AG10803 (cell line): ENCODE measurements at places on chromosomes 1 and 21.

DNA sequence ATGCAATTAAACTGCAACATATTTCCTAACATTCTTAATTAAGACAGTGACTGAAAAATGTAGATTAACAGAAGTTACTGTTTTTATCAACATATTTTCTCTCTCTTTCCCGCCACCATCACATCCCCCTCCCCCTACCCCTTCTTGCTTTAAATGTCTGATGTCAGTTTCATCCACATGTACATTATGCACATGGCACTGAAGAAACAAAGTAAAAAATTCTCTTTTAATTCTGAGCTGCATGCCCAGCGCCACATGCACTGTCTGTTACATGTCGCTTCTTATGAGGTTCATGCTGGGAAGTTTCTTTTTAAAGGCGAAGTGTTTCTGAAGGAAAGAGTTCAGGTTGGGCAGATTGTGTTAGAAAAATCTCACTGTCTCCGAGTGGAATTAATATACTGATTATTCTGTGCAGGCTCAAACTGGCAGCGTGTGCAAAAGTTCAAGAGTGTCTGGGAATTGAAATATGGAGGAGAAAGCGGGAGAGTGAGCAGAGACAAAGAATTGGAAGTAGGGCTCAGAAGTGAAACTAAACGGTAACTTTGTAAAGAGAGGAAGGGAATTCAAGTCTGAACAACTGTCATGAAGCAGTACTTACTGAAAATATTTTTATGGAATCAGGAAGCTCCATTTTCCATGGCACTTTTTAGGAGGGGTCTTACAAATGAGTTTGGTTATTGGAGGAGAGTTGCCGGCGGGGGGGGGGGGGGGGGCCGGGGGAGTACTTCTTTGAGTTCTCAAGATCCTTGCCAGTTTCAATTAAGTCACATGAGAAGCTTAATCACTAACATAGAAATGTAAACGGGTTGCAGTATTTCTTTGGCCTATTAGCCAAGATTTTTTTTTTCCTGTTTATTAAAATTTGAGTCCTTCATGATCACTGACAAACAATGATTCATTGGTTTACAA, 217.6 kb downstream of the SDCCAG8 start:
- peak; percentile 33 for DNase-seq

DNA sequence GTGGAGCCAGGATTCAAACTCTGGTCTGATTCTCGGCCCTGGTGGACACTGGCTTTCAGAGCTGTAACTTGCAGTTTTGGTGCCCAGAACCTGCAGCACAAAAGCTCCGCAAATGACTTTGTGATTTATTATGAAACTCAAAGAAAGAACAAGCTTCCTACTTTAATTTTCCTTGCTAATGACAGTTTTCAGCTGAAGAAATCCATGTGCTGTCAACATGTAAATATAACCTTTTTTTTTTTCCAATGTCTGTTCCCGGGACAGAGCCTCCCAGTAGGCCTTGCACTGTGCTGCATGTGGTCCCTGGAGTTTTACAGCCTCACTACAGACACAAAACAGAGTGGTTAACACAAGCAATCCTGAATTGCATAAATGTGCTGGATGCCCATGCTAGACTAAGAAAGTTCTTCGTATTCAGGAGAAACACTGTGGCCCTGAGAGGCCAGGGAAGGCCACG, 62.3 kb upstream of the ANGPTL1 start:
- no peak for DNase-seq

DNA sequence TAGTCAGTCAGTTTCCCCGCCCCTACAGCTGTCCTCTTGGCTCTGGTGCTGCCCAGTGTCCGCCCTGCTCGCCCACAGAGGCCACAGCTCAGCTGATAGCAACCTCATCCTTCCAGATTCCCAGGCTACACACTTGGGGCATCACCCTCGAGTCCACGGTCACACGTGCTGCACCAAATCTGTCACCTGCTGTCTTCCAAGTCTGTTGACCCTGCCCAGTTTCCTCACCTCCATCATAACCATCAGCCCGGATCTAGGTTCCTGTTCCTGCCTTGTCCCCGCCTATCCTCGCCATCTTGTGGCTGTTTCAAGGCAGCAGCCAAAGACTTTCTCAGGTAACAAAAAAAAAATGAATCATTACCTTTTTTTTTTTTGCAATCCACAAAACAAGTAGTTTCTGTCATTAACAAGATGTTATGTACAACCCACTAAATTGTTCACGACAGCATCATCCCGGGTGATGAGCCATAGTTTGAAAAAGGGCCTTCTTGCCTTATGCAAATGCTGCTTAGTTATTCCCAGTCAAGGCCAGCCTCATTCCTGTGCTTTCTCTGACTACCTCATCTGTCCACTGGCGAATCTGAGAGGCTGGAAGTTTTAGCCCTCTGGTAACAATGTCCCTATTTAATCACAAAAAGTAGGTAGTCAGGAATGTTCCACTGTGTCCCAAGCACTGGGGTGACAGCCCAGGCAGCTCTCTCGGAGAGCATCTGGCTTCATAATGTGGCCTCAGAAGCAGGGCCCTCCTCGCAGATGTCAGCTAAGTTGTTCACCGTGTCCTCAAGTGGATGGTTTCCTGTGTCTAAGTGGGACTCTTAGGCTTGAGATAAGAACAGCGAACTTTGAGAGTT, 4.9 kb upstream of the MIIP start:
- peak; percentile 62 for DNase-seq

DNA sequence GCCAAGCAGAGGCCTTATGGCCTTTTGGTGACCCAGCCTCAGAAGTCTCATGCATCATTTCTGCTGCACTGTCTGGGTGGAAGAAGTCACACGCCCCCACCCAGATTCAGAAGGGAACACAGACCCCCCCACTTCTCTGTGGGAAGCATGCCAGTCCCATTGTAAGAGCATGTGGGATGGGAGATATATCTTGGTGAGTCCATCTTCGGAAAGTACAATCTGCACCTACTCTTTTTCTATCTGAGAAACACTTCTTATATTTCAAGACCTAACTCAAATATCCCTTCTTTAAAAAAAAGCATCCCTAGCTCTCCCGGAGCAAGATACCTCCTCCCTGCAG, 159.6 kb upstream of the FGGY start:
- DNase-seq, result no peak

GRCh38 chr1:160125746-160126145, 10.2 kb downstream of the ATP1A2 start:
- DNase-seq, result no peak

DNA sequence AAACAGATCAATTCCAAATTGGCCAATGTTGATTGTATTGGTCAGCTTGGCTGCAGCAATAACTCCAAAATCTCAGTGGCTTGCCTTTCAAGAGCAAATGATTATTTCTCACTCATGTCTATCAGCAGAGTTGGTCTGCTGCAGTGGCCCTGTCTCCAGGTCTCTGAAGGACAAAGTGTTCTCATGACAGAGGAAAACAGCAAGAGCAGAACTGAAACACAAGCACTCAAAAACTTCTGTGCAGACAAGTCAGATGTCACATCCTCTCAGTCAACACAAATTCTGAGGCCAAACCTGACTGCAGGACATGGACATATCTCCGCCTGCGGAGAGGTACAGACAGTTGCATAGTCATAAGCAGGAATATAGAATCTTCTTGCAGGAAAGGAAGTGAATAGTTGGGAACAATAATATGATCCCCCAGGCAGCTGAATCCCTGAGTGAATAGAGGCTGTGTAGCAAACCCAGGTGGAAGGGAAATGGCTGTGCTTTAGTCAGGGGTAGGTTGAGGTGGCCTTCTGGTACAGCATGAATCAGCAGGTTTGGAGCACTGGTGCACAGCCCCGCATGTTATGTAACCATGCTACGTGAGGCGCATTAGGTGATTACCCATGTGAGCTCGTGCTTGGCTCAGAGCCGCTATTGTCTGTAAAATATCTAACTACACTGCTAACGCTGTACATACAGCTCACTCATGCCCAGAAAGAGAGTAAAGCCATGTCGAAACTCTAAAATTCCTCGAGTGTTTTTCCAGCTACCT, 17.1 kb upstream of the UBE2U start:
- no peak for DNase-seq

DNA sequence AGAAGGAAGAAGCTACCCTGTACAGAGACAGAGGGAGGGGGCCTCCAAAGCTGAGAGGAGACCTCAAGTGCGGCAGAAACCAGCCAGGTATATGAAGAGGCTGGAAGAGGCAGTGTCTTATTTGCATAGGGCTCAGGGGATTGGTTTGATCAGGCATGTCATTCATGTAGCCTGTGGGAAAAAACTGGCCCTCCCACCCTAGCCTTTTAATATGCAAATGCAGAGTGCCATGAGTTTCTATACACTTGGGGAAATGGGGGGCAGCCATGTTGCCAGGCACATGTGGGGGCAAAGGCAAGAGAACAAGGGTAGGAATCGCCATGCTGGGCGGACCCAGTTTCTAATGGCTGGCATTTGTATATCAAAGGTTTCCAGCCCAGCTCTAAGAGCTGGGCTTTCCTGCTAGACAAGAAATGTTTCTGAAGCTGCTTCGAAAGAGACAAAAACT, 172.7 kb downstream of the RASAL2 start:
- DNase-seq, result no peak

DNA sequence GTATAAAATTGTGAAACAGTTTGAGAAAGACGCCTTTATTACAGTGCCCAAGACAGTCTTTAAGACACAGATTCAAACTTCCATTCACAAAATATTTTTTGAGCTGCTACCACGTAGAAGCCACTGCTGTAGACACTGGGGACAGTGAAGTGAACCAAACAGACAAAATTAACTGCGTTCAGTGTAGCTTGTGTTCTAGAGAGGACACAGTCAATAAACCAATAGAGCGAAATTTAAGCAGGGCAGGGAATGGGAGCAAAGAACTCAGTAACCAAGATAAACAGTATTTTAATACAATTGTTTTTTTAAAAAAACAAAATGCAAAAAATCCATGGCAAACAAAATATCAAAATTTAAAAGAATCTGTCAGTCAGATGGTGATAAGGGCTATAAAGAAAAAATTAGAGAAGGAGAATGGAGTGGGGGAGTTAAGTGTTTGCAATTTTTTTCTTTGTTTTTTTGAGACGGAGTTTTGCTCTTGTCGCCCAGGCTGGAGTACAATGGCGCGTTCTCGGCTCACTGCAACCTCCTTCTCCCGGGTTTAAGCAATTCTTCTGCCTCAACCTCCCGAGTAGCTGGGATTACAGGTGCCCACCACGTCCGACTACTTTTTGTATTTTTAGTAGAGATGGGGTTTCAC, 719 bp upstream of the PARS2 start:
- no peak for DNase-seq

DNA sequence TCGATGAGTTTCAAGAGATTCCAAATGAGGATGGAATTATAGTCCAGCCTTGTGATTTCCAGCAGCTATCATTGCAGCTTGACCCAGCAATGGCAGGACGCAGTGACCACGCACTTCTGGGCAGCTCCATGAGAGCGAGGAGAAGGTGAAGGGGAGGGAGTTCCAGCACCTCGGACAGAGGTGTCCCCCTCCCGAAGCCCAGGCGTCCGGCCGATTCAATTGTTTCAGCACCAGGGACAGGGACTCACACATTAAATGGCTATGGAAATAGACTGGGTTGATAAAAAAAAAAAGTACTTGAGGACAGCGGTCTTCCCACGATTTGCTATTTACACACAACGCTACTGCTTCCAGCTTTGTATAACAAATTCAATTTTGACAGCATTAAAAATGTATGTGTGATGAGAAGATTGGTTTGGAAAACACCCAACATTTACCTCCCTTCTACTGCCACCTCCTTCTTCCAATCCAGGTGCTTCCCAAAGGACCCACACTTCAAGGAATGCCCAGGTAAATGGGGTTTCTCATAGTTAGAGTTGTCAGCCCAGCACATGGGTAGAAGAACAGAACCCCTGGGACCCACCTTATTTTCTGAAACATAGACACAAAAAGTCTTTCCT, 71.8 kb downstream of the DISP3 start:
- DNase-seq, result peak; percentile 53

DNA sequence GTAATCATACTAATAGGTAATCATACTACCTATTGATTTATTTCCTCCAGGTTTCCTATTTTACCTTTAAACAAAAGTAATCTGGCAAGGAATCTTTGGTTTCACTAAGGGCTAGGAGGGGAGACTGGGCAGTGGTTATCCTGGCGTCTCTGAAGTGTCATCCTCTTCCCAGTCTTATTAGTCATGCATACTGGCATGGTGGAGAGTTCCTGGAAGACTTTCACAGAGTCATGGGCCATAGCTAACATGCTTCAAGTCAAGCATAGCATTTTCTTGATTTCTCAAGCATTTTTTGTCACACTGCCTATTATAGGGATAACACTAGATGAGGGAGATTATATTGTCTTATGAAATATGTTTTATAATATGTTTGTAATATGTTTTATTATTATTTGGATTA, 64.0 kb upstream of the ASB17 start:
- peak; percentile 23 for DNase-seq

DNA sequence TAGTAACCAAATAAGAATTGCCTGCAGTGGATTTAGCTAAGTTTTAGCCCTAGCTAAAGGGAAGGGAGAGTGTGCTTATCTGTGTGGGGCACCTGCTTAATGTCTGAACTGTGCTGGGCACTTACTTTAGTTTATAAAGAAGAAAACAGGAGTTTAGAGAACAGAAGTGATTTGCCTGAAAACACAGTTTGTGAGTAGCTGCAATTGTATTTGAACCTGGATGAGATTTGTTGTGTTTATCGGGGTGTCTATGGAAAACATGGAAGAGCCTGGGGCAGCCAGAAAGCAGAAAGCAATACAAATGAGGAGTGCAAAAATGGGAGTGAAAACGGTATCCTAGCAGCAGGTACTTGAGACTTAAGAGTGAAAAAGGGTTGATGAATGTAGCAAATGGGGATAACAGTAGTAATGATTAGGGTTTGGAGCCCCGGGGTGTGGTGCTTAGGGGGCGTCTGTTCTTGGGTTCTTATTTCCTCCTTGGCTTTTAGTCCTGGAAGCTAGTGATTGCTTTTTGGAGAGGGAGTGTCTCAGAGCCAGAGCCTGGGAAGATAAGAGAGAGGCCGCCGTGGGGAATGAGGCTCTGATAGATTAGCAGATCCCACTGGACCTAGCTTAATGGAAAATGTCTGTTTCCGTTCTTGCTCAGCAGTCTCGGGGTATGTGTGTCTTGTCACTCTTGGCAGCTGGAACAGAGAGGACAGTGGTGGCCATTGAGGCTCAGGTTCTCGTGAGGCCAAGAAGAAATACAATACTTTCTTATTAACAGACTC, 5.6 kb downstream of the PRCC start:
- DNase-seq, result no peak

DNA sequence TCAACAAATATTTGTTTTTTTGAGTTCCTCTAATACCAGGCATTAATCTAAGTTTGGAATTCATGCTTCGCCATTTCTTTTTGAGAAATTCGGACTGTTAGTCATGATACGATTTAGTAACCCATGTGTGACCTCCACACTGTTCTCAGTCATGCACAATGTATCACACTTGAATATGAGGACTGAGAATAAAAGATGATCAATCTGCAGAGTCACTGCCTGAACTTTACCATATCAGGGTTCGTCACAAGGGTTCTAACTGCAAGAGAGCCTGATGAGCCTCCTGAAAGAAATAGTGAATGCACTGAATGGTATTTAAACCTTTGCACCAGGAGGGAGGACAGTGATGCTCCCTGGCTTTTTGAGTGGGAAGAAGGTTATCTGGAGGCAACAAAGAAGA, 10.9 kb upstream of the FASLG start:
- no peak for DNase-seq
